H1 (cell line): ENCODE measurements at places on chromosomes 7 and 10. TPM values are rescaled to one million over a fixed set of nuclear protein-coding genes. Genes with fewer than 3 reads are reported as not detected.

DNA sequence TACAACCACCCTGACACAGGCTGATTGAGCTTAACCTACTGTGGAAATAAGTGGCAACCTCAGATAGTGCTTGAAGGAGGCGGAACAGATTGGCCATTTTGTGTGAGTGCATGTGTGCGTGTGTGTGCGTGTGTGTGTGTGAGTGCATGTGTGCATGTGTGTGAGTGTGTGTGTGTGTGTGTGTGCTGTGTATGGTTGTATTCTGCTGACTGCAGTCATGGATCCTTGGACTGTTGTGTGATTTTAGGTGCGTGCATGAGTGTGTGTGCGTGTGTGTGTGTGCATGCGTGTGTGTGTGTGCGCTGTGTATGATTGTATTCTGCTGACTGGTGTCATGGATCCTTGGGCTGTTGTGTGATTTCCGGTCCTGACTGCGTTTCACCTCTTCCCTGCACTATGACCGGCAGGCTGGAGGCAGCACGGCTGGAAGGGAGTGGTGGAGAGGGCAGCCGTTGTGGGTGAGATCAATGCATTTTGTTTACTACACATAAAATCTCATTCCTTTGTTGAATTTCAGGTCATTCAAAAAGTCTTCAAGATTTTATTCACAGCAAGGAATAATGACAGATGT lies 6.3 kb downstream of the IQCE start:
- DNase-seq = no peak

The VWDE gene
- 18.9 and 21.2 TPM in 2 replicates for total RNA-seq

DNA sequence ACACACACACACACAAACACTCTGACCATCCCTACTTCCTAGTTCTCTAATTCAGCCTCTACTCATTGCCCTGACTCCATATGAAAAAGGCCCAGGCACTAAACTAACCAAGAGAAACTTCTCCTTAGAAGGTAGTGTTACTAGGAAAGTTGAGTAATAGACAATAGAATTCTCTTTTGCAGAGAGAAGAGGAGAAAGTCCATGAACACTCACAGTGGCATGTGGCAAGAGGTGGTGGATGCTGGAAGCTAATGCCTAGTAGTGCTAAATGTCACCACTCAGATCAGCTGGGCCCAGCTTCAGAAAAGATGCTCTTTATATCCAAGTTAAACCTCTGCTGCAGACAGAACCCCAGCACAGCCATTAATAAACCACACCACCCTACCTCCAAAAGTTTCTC lies 58.2 kb downstream of the SORBS1 start:
- no peak for DNase-seq

GRCh38 chr10:79136236-79137005 lies 67.7 kb downstream of the ZMIZ1 start:
- DNase-seq = no peak

The SLC16A9 gene
- total RNA-seq = 11.2 and 11.6 TPM in 2 replicates

The ZDHHC4 gene
- total RNA-seq = 50.2 and 50.8 TPM in 2 replicates

GRCh38 chr7:28144266-28144665 lies 36.3 kb downstream of the JAZF1 start:
- DNase-seq = no peak
